Activated B cell treated with CpG ODN at 0.5 μM for 24 hours (primary cell): ENCODE measurements at places on chromosomes 3 and 15.

DNA sequence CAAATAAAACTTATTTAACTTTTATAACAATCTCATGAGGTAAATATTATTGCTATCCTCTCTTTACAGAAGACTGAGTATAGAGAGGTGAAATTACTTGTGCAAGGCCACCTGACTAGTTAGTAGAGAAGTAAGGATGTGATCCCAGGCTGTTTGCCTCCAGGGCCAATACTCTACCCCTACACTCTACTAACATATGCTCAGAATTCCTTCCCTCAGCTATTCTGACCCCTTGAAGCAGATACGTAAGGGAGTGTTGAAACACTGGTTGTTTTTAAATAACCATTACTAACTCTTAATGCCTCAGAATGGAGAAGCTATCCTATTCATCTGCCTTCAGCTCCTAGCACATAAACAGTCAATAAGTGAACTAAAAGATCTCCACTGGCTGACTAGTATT, 24.1 kb downstream of the CSTA start:
- H3K27ac ChIP-seq, result no peak overlapping the region
- no peaks in the 10 kb centered on the region for H3K4me1 ChIP-seq
- no peaks in the 10 kb centered on the region for H3K36me3 ChIP-seq
- no peak for DNase-seq
- no peaks in the 10 kb centered on the region for H3K27me3 ChIP-seq

GRCh38 chr3:178915365-178915764, 156.2 kb downstream of the ZMAT3 start:
- no peak for DNase-seq
- H3K4me1 ChIP-seq, result no peaks in the 10 kb centered on the region
- H3K27ac ChIP-seq, result no peak overlapping the region
- no peaks in the 10 kb centered on the region for H3K27me3 ChIP-seq
- no peaks in the 10 kb centered on the region for H3K36me3 ChIP-seq

GRCh38 chr3:136658946-136659682, 93.1 kb downstream of the STAG1 start:
- H3K27ac ChIP-seq, result no peak overlapping the region
- H3K36me3 ChIP-seq, result peaks cover 13% of the 10 kb centered on the region
- H3K4me1 ChIP-seq, result peaks cover 32% of the 10 kb centered on the region
- H3K27me3 ChIP-seq, result no peaks in the 10 kb centered on the region
- DNase-seq, result no peak

DNA sequence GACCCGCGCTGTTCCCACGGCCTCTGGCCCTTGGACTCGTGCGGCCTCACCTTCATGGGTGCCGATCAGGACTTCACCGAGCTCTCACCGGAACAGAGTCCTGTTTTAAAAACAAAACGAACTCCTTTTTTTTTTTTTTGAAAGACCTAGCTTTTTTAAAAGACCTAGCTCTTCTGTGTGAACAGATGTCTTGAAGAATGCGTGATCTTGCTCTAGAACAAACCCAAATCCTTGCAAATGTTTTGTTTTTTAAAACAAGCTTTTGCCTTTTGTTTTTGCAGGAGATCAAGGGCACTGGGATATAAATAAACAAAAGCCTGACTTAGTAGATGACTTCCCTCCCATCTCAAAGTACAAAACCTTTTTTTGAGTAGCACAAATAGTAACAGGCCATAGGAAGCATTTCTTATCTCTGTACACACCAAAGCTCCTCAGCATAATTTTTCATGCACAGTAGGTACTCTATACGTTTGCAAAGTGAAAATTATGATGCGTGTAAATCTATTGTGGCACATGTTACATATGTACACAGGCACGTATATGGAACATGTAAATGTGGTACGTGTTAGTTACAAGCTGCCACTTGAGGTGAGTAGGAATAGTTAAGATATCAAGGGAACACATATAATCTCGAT, 1.1 kb upstream of the MSL2 start:
- H3K4me3 ChIP-seq, result peak overlapping the region; percentile 99
- no peak for DNase-seq

DNA sequence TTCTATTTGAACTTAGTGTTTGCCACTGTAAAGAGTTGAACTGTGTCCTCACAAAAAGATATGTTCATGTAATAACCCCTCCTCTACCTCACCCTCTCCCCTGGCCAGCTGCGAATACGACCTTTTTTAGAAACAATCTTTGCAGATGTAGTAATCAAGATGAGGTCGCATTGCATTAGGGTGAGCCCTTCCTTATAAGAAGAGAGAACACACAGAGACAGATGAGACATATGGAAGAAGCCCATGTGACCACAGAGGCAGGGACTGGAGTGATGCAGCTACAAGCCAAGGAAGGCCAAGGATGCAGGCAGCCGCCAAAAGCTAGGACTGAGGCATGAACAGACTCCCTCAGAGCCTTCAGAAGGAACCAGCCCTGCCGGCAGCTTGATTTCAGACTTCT, 27.6 kb downstream of the GPR176 start:
- no peak overlapping the region for H3K27ac ChIP-seq
- no peaks in the 10 kb centered on the region for H3K27me3 ChIP-seq
- H3K4me3 ChIP-seq, result no peak overlapping the region
- no peak for DNase-seq

DNA sequence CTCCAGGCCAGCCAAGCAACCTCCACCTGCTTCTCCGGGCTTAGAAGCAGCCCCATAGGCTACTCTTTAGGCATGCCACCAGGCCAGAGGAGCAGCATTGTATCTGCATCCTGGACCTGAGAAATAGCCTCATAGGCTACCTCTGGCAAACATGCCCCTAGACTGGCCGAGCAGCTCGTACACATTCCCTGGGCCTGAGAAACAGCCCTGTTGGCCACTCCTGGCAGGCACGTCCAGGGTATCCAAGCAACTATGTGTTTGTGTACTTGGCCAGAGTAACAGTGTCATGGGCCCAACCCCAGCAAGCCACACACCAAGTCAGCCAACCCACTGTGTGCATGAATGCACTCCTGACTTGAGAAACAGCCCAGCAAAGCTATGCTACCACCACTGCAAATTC, 498.7 kb upstream of the CDIN1 start:
- H3K4me3 ChIP-seq, result no peak overlapping the region
- no peak overlapping the region for H3K27ac ChIP-seq
- H3K4me1 ChIP-seq, result no peaks in the 10 kb centered on the region

GRCh38 chr3:196528639-196529233, 13.6 kb upstream of the SMCO1 start:
- H3K36me3 ChIP-seq, result no peaks in the 10 kb centered on the region
- peaks cover 9% of the 10 kb centered on the region for H3K4me1 ChIP-seq
- H3K4me3 ChIP-seq, result peak overlapping the region; percentile 77
- peak overlapping the region; percentile 68 for H3K27ac ChIP-seq
- peak; percentile 92 for DNase-seq
